ENCODE measurements at places on chromosomes 7 and 10.

DNA sequence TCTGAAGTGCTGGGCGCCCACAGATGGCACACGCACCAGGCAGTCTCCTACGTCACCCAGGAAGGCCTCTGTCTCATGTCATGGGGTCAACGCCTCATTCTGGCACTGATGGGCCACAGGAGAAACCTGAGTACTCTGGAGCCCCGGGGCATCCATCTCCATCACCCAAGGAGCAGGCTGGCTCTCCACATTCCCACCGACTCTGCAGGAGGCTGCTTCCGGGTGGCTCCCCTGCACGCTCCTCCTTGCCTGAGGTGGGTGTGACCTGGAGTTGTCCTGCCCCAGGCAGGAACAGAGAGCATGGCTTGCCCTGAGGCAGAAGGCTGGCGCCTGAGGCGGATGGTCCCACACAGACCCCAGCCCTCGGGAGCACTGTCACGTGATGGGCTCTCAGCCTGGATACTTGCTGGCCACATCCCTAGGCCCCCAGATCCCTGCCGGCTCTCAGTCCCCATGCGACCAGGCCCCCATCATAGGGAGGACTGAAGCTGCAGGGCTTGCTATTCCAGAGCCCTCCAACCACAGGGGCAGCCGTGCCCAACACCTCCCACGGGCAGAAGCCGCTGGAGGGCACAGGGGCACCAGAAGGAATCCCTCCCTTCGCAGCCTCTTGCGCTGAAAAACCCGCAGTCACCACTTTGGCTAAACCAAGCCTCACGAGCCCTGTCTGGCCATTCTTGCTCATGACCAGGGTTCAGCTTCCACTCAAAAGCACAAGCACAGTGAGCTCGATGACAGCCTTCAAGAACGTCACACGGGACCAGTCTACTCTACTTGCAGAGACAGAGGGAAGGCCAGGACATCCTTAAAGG lies 80.7 kb downstream of the MAD1L1 start:
- DNase-seq: no peak

GRCh38 chr7:39199951-39200350 lies 222.2 kb downstream of the POU6F2 start:
- no peak for DNase-seq

DNA sequence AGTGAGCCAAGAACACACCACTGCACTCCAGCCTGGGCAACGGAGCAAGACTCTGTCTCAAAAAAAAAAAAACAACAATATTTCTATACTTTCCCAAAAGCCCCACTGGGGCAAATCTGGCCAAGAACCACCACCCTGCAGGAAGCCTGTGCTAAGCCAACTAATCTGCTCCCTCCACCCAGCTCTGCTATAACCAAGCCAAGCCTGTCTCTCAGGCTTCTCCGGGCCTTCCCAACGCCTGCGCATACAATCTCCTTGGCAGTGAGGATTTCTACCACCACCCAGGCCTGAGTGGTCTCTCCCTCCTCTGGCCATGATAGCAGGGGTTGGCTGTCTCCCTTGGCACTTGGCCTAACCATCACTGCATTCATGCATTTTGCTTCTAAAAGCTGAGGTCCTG lies 14.2 kb downstream of the DDX56 start:
- DNase-seq: no peak

DNA sequence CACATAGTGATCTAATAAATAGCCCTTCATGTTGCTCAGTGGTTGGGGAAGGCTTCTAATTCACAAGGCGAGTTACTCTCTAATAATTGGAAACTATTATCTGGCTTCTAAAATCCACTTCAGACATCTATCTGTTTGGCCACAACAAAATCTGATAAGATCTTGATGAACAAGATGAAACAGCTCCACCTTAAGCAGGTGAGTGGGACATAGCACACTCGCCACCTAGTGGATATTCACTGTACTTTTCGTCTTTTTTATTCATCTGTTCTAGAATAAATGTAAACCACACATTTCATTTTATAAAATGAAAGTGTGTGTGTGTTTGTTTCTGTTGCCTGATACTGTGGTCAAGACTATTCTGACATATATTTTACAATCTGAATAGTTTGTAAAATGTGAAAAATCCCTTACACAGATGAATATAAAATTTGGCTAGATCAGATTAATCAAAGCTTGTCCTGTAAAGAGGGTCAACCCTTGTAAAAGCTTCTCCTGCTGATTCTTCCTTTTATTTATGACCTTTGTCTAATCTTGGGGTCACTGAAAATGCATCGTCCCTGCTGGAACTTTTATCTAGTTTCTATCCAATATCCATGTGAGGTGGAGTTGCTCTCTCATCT lies 26.5 kb upstream of the CNTNAP2 start:
- DNase-seq: peak; percentile 56

DNA sequence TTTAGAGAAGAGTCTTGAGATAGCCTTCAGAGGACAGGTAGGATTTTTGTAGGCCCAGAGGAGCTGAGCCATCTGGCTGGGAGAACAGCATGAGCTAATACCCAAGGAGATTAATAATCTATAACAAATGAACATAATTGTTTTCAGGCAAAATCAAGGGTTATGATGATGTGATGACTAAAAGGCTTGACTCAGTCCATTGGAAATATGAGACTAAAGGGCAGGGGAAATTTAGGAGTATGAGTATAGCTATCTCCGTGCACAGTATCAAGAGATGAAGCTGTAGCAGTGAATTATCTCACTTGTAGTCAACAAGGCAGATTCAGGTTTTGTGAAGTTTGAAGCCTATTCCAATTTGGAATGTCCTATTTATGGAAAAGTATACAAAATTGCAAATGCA lies 40.1 kb downstream of the CSTF2T start:
- no peak for DNase-seq
